ENCODE measurements at places on chromosomes 4 and X.

DNA sequence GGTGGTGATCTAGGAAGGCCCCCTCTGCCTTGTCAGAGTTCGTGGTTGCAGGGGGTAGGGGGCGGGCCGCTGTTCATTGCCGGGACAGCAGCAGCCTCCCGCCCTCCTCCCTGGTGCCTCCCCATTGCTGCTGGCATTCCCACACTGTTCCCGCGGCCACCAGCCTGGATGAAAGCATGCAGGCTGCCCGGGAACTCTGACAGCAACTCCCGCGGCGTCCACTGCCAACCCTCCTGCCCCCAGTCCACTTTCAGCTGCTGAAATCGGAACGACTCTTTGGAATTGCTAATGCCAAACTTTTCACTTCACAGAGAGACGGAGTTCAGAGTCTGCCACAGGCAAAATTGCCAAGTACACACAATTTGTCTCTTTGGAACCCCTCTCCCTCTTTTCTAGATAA, 121.9 kb downstream of the BEND2 start:
- no peak for DNase-seq

GRCh38 chr4:117481742-117482141, 396.4 kb upstream of the TRAM1L1 start:
- no peak for DNase-seq

GRCh38 chr4:6188687-6189305, 11.6 kb downstream of the JAKMIP1 start:
- DNase-seq = no peak

GRCh38 chr4:3294401-3295241, 1.8 kb downstream of the RGS12 start:
- DNase-seq = peak; percentile 57

GRCh38 chr4:185541251-185541727, 6.0 kb upstream of the PDLIM3 start:
- DNase-seq = no peak

DNA sequence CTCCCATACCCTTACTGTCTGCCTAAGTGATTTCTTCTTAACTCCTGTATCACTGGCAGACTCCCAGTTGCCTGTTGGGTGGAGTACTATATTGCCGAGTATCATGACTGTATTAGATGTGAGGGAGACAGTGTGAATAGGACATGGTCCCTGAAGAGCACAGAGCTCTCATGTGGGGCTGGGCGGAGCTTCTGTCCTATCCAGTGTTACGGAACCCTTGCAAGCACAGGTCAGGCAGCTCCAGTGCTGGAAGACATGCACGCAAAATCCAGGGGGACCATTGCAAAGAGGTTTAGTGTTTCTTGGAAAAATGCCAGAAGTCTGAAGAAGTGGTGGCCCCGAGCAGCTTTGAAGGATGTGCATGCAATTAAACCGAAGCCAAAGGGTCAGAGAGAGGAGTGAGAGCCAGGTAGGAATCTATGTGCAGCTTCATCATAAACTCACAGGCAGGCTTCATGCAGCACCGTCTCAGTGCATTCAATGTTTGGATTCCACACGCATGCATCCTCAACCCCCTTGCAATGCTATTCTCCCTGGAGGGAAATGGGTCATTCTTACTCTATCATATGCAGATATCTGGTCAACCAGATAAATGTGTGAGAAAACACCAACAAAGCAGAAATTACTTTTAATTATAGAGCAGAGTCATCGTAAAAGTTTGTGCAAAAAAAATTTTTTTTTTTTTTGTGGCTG, 49.7 kb upstream of the DHRSX start:
- DNase-seq = no peak

DNA sequence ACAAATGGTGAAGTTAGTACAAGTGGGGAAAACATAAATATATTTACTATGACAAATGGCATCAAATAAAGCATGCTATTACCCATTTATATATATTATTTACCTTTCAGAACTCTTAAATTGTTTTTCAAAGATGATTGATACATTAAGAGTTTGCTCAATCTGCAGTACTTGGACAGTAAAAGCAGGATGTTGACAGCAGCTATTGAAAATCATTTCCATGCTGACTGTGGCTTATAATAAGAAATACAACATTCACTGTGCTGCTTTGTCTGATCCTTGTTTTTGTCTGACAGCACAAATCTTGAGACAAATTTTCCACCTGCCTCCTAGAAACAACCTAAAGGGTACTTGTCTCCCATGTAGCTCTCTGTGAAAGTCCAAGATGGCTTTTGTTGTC, 134.1 kb upstream of the FAT1 start:
- no peak for DNase-seq

DNA sequence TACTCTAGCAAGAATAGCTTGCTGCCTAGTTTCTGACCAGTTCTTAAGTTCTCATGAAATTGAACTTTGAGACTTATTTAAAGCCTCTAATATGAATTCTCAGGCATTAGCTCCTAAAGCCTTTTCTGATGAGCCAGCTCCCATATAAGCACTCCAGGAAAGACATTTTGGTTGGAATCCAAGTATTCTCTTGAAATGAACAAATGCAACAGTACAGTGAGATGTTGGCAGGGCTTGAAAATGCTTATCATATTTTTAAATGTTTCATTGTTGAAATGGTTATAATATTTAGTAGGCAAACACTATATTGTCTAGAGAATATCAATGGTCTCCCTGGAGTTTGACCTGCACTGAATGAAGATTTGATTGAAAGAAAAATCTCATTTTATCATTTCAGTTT, 240.3 kb downstream of the ANK2 start:
- DNase-seq = no peak

DNA sequence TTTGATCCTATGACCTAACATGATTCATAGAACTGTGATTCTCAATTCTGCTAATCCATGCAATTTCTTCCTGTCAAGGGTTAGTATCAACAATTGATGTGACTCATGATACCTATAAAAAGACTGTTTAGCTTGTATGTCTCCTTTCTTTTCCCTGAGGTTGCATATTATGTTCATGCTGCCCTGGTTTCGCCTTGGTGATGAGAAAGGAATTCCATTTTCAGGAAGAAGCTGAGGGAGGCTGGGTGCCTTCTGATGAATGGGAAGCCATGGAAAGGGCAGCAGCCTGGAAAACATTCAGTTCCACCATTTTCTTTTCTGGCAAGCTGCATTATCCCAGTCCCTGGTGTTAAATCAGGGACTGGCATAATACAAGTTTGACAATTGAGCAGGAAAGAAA, 976.5 kb downstream of the RPA4 start:
- DNase-seq = no peak
